ENCODE measurements at places on chromosomes 16 and 17.

- no peak for DNase-seq
Observed at GRCh38 chr17:77817953-77818352, 140.6 kb upstream of the TNRC6C start.

DNA sequence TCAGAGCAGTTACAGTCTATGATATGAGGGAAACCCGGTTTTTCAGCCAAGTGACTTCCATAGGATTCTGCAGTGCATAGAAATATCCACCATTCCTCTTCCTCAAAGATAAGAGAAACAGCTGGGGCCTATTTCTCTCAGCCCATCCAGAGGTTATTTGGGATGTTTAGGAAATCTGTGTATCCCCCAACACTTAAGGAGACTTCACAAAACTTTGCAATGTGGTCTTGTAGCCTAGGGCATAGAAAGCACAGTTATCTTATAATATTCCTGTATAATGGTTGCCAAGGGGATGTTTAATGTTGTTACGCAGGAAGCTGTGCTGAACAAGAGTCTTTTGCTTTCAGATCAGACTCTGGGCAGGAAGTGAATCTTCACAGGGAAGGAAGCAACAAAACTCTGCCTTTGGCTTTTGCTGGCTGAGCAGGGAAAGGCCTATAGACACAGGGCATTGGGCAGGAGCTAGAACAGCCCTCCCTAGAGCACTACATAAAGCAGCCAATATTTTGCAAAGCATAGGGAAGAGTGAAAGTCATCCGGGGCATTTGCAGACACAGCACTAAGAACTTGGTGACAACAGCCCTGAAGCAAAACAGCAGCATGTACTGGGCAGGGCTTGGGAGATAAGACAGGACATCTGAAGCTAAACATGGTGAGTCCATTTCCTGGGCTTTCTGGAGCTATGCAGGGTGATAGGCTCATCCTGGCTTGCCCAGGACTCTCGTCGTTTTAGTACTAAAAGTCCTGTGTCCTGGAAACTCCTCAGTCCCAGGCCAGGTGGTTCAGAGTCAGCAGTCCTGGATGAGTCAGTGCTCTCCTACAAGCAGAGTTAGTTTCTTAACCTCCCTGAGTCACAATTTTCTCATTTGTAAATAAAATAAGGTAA, 18.7 kb upstream of the BEAN1 start:
- peak; percentile 92 for DNase-seq

DNA sequence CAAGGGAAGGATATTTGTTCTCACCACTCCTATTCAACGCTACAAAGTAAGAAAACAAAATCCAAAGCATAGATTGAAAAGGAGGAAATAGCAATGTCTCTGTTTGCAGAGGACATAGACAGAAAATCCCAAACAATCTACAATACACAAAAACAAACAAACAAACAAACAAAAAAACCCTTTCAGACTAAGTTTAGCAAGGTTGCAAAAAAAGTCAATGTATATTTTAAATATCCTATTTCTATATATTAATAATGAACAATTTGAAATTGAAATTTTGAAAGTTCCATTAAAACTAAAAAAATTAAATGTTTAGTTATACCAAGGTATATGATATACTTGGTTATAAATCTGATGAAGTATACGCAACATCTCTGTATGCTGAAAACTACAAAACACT, 37.2 kb downstream of the MYH10 start:
- no peak for DNase-seq

GRCh38 chr17:3802461-3803307, 1.7 kb upstream of the ITGAE start:
- DNase-seq, result no peak

DNA sequence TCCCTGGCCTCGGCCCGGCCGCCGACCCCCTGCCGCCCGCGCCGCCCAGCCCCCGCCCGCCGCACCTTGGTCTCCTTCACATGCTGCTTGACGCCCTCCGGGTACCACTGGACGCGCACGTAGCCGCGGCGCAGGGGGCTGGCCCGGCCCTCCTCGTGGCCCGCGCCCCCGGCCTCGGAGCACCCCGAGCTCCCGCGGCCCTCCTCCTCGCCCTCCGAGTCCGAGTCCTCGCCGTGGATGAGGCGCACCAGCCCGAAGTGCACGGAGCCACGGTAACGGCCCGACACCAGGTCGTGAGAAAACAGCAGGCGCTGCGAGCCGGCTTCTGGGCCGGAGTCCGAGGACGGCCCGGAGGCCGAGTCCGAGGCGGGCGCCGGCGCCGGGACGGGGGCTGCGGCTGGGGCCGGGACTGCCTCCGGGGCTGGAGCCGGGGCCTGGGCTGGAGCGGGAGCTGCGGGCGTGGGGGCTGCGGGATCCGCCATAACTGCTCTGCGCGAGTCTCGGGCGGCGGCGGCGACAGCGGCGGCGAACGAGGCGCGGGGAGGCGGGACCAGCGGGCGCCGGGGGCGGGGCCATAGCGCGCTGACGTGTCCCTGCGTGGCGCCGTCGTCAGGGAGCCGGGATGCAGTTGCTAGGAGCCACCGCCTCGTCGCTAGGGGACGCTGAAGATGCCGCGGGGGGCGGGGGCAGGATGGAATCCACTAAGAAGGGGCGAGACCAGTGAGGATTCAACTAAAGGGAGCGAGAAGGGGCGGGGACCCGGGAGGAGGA, at the start of gene UBE2O:
UBE2O (minus strand) TSS at position 493 of the 771 bp plus-strand sequence; CDS start at position 482, 11 bp downstream.
- peak; percentile 90 for DNase-seq

DNA sequence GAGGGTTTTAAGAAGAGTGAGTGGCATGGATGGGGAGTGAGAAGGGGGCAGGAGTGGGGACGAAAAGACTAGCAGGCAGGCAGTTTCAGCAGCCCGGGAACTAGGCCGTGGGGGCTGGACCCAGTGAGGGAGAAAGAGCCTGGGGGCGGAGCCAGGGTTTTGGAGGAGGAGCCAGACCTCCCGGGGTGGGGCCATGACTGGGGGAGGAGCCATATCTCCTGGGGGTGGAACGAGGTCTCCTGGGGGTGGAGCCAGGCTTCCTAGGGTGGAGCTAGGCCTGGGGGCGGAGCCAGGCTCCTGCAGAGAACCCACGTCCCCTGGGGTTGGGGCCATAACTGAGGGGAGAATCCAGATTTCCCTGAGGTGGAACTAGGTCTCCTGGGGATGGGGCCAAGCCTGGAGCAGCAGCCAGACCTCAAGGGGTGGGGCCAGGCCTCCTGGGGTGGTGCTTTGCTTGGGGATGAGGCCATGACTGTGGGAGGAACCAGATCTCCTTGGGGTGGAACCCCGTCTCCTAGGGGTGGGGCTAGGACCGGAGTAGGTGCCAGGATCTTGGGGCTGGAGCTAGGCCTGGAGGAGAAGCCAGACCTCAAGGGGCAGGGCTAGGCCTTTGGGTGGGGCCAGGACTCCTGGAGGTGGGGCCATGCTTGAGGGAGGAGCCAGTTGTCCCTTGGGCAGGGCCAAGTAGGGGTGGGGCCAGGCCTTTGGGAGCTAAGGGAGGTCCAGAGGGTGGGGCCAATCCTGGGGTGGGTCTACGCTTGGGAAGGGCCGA, 41.7 kb upstream of the JPH3 start:
- peak; percentile 46 for DNase-seq

DNA sequence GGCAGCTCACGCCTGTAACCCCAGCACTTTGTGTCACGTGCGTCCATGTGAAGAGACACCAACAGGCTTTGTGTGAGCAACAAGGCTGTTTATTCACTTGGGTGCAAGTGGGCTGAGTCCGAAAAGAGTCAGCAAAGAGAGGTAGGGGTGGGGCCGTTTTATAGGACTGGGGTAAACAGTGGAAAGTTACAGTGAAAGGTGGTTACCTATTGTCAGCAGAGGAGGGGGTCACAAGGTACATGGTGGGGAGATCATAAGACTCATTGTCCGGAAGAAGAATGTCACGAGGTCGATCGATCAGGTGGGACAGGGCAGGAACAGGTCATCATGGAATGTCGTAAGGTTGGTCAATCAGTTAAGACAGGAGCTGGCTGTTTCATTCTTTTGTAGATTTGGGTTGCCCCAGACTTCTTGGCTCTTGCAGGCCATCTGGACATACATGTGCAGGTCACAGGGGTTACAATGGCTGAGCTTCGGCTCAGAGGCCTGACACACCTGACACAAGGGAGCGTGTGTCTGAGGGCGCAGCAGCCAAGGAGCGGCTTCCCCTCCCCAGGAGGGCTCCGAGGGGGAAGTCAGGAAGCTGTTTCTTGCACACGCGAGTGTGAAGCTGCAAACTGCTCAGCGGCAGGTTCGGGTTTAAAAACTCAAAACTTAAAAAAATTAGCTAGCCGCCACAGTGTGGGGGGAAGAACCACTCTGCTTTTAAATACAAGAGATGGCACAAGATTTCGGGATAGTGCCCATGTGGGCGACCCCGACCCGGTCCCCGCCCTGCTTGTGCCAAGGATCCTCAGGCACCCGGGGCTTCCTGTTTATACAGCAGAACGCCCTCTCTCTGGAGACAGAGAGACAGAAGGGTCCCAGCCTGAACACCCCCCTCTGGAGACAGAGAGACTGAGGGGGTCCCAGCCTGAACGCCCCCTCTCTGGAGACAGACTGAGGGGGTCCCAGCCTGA, 12.4 kb upstream of the TEX19 start:
- DNase-seq, result no peak

- DNase-seq, result peak; percentile 97
Observed at GRCh38 chr16:30351586-30352419, 3.3 kb downstream of the CD2BP2 start.

GRCh38 chr17:78726513-78726912, 55.6 kb downstream of the CYTH1 start:
- DNase-seq, result no peak

- no peak for DNase-seq
Observed at GRCh38 chr17:76951375-76951905, 83.2 kb downstream of the MGAT5B start.

- DNase-seq, result peak; percentile 88
Observed at GRCh38 chr16:87203060-87203656, 114.0 kb downstream of the C16orf95 start.

DNA sequence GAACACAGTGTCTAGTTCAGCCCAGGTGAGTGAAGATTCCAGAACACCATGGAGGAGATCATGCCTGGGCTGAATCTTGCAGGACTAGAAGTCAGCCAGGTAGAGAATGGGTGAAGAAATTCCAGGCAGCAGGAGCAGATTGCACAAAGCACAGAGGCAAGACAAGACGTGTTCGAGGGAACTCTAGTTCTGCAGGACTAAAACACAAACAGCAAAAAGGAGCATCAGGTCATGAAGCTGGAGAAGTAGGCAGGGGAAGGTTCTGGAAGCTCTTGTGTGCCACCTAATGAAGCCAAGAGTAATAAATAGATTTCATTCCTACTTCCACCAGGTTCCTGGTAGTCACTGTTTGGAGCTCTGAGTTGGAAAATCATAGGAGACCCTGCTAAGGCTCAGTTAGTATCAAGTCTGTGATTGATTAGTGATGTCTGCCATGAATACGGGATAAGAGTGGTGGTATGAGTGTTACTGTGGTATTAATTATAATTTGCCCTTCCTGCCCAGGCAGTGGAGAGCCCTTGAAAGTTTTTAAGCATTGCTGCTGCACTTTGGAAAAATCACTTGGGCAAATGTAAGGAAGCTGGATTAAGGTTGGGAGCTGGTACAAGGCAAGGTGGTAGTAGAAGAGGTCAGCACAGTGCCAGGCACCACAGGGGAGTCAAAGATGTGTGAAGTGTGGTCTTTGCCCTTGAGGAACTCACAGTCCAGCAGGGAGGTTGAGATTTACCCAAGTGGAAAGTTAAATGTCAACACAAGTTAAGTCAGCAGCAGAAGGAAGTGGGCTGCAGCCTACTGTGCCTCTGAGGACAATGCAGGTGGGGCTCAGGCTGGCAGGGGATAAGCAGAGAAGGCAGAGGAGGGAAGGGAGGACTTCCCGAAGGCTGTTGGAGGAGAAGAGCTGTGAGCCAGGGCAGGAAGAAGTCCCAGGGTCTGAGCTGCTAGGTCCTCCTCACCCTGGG, 13.5 kb upstream of the FOXN1 start:
- no peak for DNase-seq

GRCh38 chr16:74309789-74310781, 13.5 kb downstream of the PSMD7 start:
- peak; percentile 75 for DNase-seq

GRCh38 chr16:88977812-88978607, 1.0 kb upstream of the CBFA2T3 start:
- no peak for DNase-seq

DNA sequence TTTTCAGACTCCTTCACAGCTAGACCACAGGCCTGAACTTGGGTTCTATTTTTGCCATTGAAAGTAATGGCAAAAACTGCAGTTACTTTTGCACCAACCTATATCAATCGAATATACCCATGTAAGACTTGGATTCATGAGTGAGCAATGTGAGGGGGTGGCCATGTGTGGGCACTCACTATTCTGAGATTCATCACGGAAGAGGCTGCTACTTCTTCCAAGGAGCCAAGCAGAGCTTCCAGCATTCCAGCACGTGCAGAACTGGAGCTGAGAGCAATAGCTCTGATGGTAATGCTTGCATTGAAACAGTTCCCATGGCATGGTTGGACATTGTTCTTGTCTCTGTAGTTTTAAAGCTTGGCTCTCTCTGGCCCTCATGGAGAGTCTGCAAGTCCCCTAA, 327.6 kb downstream of the CA10 start:
- DNase-seq, result no peak

- DNase-seq, result peak; percentile 22
Observed at GRCh38 chr17:14302091-14302430, 1.2 kb downstream of the HS3ST3B1 start.

GRCh38 chr17:7021993-7022778, 664 bp upstream of the BCL6B start:
- DNase-seq, result peak; percentile 97

Data from dermis blood vessel endothelial cell (primary cell).